ENCODE measurements at places on chromosomes 5 and 9.

DNA sequence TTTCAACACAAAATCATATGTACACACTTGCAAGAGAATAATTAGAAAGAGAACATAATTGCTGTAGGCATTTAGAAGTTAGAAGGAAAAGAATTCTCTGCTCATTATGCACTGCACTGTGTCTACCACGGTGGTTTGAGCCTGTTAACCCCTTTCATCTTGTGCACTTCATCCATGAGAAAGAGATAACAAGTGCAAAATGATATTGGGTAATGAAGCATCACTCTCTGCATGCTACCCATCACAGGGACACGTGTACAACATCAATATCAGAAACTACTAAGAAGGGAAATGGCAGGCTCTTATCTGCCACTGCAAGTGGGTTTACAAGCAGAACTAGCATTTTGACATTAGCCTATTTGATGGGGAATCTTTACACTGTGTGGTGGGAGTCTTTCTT, 202.6 kb downstream of the CDH12 start:
- DNase-seq = no peak

DNA sequence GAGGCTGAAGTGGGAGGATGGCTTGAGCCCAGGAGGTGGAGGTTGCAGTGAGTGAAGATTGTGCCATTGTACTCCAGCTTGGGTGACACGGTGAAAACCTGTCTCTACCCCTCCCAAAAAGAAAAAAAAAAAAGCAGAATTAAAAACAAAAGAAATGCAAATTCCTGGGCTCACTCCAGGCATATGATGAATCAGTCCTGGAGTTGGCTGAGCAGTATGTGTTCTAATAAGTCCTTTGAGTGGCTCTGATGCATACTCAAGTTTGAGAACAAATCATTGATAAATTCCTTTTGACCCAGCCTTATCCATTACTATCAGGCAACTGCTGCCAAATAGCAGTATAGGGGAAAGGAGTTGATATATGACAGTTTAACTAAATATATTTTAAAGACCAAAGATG, 28.3 kb downstream of the UHRF2 start:
- DNase-seq = no peak

- no peak for DNase-seq
Observed at GRCh38 chr9:80957801-80958200, 731.5 kb downstream of the TLE1 start.

- no peak for DNase-seq
Observed at GRCh38 chr9:9538766-9539165, 1074.0 kb downstream of the PTPRD start.

DNA sequence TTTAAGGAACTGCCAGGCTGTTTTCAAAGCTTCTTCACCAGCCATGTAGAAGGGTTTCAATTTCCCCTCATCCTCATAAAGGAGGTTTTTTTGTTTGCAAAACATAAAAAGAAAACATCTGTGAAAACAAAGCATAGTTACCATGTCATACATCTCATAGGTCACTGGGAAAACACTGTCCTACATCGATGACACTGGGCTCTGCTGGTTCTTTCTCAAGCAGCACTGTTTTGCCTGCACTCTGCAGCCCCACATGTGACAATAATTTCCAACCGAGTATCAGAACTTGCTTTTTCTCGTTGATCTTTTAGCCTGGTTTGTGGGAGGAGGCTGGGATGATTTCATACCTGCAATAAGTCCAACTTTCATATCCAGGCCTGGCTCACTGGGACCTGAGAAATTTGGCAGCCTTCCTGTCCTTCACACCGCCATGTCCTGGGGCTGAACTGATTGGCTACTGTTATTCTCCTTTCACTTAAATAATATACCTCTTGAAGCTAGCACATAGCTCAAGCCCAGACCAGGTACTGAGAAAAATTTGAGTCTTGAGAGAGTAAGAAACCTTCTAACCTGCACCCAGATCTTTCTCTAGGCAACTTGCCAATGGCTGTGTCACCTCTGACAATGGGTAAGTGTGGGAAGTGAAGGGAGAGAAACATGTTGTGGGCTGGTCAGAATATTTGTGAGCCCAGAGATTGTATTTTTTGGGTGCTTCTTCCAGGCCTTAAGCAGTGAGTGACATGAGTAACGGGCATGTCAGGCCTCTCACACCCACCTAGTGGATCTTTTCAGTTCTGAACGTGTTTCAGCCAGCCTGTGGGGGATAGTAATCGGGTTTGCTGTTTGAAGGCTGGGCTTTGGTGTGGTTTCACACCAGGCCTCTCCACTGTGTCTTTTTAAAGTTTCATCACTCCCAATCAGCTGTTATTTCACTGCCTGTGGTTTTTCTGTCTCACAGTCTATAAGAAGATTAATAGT, 502.8 kb downstream of the NTRK2 start:
- DNase-seq = peak; percentile 6

- no peak for DNase-seq
Observed at GRCh38 chr5:151660616-151661495, 25.9 kb downstream of the SPARC start.

DNA sequence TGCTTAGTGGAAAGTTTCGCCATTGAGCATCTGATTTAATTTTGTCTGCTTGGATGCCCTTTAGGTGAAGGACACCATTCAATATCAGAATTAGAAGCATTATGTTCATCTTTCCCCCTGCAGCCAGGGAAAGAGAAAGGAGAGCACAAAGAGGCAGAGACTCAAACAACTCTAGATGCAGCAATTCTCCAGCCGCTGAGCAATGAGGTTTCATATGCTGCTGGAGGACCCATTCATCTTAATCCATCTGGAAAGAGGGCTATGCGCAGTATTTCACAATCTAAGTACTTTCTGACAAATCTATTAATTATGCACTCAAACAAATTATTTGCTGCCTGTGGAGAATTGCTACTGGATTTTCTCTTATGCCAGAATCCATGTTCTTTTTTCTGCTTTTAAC, 527.0 kb upstream of the TUSC1 start:
- no peak for DNase-seq

DNA sequence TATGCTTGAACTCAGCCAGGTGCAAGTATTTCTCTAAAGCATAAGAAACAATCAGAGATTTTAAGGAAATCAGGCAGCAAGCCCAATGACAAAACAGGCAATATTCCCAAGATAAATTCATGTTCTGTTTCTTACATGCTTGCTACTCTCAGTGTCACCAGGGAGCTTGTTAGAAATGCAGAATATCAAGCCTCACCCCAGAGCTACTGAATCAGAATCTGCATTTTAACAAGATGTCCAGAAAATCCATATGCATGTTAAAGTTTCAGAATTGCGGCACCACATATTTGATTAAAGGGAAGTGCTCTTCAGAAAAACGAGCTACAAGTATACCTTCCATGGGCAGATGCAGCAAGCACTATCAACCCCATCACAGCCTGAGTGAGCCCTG, 54.4 kb downstream of the MFAP3 start:
- no peak for DNase-seq

DNA sequence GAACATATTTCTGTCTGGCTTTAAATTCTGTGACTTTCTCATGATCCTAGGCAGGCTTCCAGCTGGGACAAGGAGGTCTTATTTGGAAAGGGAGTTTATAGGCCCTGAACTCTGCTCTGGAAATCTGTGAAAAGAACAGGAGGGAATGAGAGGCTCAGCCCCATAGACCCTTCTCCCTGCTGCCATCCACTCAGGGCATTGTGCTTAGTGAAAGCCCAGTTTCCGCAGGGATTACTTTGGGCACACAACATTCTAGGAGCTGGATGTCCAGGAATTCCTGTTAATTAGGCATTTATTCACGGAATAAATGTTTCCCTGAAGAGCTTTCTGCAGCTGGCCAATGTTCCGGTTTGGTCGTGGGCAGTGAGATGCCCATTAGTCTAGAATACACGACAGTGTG, 32.7 kb upstream of the COL15A1 start:
- DNase-seq = no peak

DNA sequence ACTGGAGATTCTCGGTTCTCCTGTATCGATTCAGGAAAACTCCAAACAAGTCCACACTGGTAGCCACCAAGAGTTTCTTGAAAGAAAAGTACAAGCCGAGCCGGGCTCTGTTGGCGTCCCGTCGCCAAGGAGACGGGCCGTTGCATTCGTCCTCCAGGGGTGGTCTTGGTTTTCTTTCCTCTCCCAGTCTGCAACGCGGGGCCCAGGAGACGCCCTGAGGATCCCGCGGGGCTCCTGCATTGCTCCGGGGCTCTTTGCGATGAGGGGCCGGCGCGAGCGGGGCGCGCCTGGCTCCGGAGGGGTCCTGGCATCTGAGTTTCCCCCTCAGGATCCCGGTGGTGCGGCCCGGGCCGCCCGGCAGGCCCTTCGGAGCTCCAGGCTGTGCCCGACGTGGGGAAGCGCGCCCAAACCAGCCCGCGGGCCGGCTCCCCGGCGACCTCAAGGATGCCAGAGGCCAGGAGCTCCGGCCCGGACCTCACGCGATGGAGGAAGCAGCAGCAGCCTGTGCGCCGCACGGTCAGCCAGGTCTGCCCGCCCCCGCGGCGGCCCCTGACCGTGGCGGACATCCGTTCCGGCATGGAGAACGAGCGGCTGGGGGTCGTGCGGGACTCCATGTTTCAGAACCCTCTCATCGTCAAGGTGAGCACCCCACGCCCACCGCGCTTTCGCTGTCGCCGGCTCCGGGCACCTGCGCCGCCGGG, at the start of gene CFAP77:
TSS of gene CFAP77 (plus strand) at position 384 of the 701 bp plus-strand sequence. CDS start at position 445, 61 bp downstream.
- DNase-seq = peak; percentile 25

GRCh38 chr5:29516224-29516623, 1677.3 kb upstream of the CDH6 start:
- DNase-seq = no peak

- no peak for DNase-seq
Observed at GRCh38 chr5:12624776-12625560, 720.7 kb upstream of the CTNND2 start.

DNA sequence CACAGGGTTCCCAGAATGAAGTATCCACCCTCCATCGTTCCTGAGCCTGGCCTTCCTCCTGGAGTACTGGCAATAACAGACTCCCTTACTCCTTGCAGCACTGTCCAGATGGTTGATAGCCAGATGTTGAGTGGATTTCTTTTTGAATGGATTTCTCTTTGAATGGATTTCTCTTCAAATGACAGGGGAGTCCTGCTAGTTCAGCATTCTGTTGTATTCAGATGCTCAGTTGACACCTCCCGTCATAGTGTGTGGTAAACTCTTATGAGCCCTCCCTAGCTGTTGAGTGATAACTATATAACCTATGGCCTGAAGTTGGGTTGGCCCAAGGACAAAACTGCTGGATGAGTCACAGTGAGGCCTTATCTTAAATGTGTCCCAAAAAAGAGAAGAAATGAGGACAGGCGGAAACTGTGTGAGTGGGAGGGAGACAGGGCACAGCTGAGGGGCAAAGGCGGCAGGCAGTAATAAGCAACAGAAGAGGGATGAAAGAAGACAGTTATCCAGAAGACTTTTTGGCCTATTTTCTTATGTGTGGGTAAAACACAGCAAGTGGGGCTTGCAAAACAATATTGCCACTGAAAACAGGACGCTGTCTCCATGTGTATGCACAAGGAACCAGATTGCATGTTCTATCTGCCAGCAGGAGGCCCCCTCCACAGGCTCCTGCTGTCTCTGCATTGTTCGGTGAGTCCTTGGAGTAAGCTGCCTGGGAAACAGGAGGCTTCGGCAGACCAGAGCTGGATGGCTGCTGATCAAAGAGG, 209.5 kb upstream of the S1PR3 start:
- DNase-seq = peak; percentile 33

DNA sequence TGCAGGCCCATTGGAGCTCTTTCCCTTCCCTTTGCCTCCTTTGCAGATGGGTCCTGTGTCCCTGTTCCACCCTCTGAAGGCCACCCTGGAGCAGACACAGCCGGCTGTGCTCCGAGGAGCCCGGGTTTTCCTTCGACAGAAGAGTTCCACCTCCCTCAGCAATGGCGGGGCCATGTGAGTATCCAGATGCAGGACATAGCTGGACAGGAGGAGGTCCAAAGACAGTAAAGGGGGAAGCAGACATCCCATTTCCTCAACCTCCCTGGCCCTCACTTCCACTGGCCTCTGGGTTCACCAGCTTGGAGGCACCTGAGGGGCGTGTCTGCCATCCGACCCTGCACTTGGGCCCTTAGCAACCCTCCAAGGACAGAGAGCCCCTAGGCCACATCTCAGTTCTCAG, 237.9 kb downstream of the CACNA1B start:
- DNase-seq = no peak

GRCh38 chr9:1273859-1274258, 223.7 kb downstream of the DMRT2 start:
- DNase-seq = no peak

GRCh38 chr5:6592601-6593000, 40.2 kb downstream of the NSUN2 start:
- no peak for DNase-seq

DNA sequence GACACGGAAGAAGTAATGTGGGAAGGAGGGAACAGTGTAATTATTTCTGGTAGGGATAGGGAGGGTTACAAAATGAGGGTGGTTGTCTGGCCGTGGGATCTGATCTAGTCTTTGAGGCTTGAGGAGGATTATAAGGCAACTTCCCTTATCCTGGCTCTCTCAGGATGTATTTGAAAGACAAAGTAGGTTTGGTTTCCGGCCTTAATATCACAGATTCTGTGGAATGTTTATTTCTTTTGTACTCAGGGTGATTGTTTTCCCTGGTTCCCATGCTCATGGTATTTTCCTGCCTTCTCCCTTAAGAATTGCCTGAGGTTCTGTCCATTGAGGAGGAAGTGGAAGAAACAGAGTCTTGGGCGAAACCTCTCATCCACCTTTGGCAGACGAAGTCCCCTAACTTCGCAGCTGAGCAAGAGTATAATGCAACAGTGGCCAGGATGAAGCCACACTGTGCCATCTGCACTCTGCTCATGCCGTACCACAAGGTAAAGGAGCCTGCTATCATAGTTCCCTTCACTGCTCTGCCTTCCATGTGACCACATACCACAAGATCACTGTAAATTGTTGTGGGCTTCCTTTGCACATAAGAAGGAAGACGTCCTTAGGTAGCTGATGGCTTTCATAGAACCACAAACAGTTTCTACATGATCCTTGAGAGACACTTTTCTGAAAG, 253.8 kb downstream of the KDM4C start:
- no peak for DNase-seq

GRCh38 chr9:101093620-101094019, 65.1 kb downstream of the PLPPR1 start:
- no peak for DNase-seq

DNA sequence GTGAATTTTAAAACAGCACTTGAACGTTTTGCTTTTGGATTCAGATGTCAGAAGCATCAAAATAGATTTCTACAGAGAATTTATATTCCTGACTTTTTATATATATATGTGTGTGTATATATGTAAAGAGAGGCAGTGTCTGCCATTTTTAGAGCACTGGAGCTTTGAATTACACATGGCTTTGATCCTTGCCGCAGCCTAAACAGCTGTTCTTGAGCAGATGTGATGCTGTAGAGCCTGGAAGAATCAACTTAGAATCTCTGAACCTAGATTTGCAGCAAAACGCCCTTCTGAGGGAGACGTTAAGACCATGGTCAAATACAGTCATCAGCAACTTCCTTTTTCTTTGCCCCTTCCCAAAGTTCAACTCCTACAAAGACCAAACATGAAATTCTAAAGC, 21.7 kb upstream of the C5orf47 start:
- no peak for DNase-seq

GRCh38 chr9:118215549-118215948, 511.3 kb downstream of the TLR4 start:
- DNase-seq = no peak

- DNase-seq = no peak
Observed at GRCh38 chr5:177490311-177490991, 7.0 kb downstream of the PDLIM7 start.
